ENCODE measurements at places on chromosomes 5 and 9. TPM values are rescaled to one million over a fixed set of nuclear protein-coding genes. Genes with fewer than 3 reads are reported as not detected.

The ETF1 gene
- 178 TPM for total RNA-seq

The STPG3 gene
- total RNA-seq, result not detected

The NR2F1 gene
- not detected for total RNA-seq

The THG1L gene
- 4.6 TPM for total RNA-seq

The AHRR gene
- 0.63 TPM for total RNA-seq

The SH3GL2 gene
- total RNA-seq, result not detected

The LECT2 gene
- total RNA-seq, result not detected

The ACTL7A gene
- not detected for total RNA-seq

The PPP3R2 gene
- not detected for total RNA-seq

The FBXL7 gene
- not detected for total RNA-seq

The NOXA1 gene
- 6.7 TPM for total RNA-seq

The ANKHD1 gene
- 202 TPM for total RNA-seq

The SYK gene
- total RNA-seq, result 1.2 TPM

The ROPN1L gene
- 0.58 TPM for total RNA-seq

The ITK gene
- 289 TPM for total RNA-seq

The NUP214 gene
- 105 TPM for total RNA-seq

The GFI1B gene
- 0.58 TPM for total RNA-seq

The IFNA2 gene
- not detected for total RNA-seq

The WDR36 gene
- 22.4 TPM for total RNA-seq

The LOX gene
- total RNA-seq, result 0.06 TPM

The NIM1K gene
- total RNA-seq, result 0.44 TPM

The ADAMTS2 gene
- total RNA-seq, result not detected

The RAD17 gene
- 19.1 TPM for total RNA-seq

The PDCD1LG2 gene
- 0.17 TPM for total RNA-seq

The CCNG1 gene
- 116 TPM for total RNA-seq

The MYMK gene
- not detected for total RNA-seq

The MOB3B gene
- total RNA-seq, result 0.25 TPM

The IFNA13 gene
- not detected for total RNA-seq

The TSSK1B gene
- not detected for total RNA-seq

The NTRK2 gene
- 0.14 TPM for total RNA-seq

The INSL6 gene
- not detected for total RNA-seq

The TIMD4 gene
- 2.0 TPM for total RNA-seq

The TYRP1 gene
- total RNA-seq, result not detected

The TMEM171 gene
- total RNA-seq, result not detected

The GABRG2 gene
- not detected for total RNA-seq

The EDIL3 gene
- not detected for total RNA-seq

The LTC4S gene
- total RNA-seq, result 3.6 TPM

The TAF11L14 gene
- total RNA-seq, result not detected

The LCN10 gene
- total RNA-seq, result not detected

The ANKRD18B gene
- not detected for total RNA-seq

The UTP15 gene
- 55.2 TPM for total RNA-seq

The BAAT gene
- not detected for total RNA-seq

The WNK2 gene
- 0.19 TPM for total RNA-seq

The TXN gene
- total RNA-seq, result 31.5 TPM

The GFPT2 gene
- 1.5 TPM for total RNA-seq

The SLC34A1 gene
- total RNA-seq, result not detected

The WWC1 gene
- 1.3 TPM for total RNA-seq

The PFN3 gene
- not detected for total RNA-seq

The GDA gene
- total RNA-seq, result not detected
